ENCODE measurements at places on chromosomes 4 and X.

DNA sequence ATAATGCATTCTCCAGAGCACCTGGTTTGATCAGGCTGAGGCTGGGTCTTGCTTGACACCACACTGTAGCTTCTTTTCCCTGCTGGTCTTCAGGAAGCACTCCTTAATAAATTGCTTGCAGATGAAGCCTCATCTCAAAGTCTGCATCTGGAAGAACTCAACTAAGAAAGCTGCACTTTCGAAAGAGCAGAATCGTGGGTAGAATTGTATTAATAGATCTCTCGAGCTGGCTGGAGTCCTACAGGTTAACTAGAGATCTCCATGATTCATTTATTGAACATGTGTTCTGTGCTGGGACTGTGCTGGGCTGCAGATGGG lies 152.7 kb downstream of the STK32B start:
- no peak for DNase-seq

DNA sequence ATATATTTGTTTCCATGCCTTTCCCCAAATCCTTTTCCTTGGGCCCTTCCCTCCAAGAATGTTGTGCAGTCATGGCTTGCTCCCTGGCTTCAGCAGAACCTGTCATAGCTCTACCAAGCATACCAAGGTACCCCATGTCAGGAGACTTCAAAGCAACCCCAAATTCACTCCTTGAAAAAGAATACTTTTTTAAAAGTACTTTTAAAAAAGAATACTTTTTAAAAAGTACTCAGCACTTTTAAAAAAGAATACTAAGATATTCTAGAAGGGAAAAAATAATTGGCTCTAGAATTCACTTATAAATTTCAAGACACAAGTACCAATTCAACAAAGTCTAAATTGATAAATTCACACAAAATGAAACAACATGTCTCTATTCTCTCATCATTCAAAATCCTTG lies 76.0 kb downstream of the NR3C2 start:
- DNase-seq, result no peak

- DNase-seq, result no peak
Measured at GRCh38 chr4:86967073-86967472, 32.3 kb downstream of the AFF1 start.

GRCh38 chrX:124238268-124238667 lies 94.2 kb upstream of the TEX13D start:
- no peak for DNase-seq

GRCh38 chr4:13543839-13544605 lies at the start of gene NKX3-2:
NKX3-2 (minus strand) TSS chr4:13544508; CDS start chr4:13544414, 94 bp downstream.
- DNase-seq, result no peak

GRCh38 chrX:9659571-9660195 lies 106.0 kb downstream of the GPR143 start:
- no peak for DNase-seq

DNA sequence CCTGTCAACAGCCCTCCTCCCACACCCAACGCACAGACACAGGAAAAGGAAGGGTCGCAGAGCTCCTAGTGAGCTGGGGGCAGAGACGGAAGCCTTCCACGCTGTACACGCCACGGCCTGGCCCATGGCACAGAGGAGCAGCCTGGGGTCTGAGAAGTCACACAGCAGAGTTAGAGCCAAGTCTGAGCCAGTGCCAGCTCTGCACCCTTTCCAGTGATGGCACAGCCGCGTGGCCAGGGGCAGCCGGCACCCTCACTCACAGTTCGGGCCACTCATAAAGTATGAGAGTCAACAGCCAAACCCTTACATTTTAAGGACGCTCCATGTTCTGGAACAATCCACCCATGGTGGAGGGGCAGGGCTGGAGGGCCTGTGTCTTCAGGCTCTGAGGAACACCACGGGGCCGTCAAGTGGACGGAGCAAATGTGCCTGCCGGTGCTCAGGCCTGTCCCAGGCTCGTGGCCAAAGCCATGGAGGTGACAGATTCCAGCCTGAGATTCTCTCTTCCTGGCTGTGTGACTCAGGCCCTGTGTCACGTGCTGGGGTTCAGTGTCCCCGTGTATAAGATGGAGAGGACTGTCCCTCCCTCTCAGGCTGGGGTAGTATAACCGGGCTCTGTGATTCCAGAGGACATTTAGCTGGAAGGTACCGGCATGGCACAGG lies 91.2 kb downstream of the ABLIM2 start:
- no peak for DNase-seq

GRCh38 chr4:4901877-4902276 lies 42.4 kb downstream of the MSX1 start:
- DNase-seq, result no peak

DNA sequence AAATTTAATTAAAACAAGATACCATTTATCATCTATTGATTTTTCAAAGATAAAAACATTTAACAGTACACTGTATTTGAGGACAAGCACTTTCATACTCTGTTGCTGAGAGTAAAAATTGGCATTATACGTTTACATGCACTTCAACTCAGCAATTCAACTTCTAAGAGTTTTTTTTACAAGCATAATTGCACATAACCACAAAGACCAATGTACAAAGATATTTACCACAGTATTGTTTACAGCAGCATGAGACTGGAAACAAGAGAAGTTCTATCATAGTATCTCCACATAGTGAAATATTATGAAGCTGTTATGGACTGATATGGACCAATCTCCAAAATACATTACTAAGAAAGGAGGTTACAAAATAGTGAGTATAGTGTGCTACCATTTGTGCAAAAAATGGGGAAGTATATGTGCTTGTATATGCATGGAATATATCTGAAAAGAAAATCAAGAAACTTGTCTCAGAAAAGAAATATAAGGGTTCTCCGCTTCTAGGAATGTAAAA lies 10.9 kb downstream of the GAB3 start:
- no peak for DNase-seq

- no peak for DNase-seq
Measured at GRCh38 chr4:93658443-93658842, 170.1 kb upstream of the ATOH1 start.

GRCh38 chr4:73803213-73803612 lies 33.3 kb upstream of the CXCL6 start:
- no peak for DNase-seq

- DNase-seq, result no peak
Measured at GRCh38 chr4:83606898-83607297, 71.0 kb downstream of the GPAT3 start.

DNA sequence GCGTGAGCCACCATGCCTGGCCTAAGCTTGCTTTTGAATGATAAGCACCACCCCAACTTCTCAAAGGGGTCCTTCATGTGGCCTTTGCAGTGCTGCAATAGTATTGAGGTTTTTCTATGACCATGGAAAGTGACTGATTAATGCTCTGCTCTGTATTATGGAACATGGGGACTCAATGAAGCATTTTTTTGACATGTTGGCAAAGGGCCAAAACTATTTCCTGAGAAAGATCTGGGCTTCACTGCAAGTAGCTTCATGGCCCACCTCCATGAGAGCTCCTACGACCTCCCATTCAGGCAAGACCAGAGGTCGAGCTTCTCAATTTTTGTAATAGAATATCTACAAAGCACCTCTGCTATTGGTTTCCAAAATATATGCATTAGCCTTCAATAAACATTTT lies 16.7 kb upstream of the SEPTIN6 start:
- no peak for DNase-seq

DNA sequence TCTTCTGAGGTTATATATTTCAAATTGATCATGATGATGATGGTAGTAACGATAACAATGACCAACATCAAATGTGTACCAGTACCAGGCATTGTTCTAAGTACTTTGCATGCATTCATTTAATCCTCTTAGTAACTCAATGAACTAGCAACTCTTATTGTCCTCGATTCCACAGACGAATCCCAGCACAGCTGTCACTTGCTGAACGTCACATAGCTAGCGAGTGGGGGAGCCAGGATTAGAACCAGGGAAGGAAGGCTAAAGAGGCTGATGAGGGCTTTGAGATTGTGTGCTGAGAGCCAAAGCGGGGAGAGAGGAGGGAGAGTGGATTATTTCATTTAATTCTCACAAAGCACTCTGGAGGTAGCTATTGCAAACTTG lies 103.6 kb downstream of the PHOX2B start:
- no peak for DNase-seq

DNA sequence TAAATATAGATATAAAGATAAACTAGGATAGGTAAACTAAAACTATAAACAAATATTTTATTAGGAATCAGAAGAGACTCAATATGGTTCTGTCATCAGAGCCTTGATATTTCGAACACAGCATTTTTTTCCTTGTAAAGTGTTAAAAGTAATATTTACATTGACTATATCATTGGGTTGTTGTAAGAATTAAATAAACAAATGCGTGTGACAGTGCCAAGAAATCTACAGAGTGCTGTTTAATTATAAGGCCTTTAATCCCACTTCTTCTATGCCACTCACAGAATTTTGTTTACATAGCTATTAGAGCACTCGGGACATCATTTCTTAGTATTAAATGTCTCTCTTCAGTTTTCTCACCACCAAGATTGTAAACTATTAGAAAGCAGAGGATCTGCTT lies 807.4 kb downstream of the FSTL5 start:
- DNase-seq, result no peak

DNA sequence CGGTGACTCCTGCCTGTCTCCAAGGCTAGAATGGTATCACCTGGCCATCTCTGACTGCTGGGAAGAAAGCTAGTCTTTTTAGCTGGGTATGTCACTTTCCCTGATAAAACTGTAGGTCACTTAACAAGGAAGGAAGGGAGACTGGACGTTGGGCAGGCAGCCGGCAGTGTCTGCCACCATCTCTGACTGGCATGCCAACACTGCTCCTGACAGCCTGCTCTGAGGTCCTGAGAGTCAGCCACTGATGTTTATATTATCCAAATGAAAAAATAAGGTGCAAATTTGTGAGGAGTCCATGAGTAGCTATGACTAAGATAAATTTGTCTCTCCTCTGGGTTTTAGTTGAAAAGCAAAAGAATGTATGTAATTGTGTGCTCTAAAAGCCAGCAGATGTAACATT lies 77.2 kb downstream of the SNX25 start:
- DNase-seq, result no peak

GRCh38 chr4:48467442-48467841 lies 15.7 kb upstream of the SLC10A4 start:
- no peak for DNase-seq

- DNase-seq, result peak; percentile 59
Measured at GRCh38 chr4:1249731-1250526, 999 bp upstream of the CTBP1 start.

- no peak for DNase-seq
Measured at GRCh38 chr4:83866834-83867621, 331.1 kb downstream of the GPAT3 start.

GRCh38 chr4:610411-611261 lies 14.7 kb upstream of the PDE6B start:
- DNase-seq, result peak; percentile 76

GRCh38 chr4:23838131-23838530 lies 51.7 kb downstream of the PPARGC1A start:
- DNase-seq, result no peak

- no peak for DNase-seq
Measured at GRCh38 chrX:72296991-72297390, 8.7 kb downstream of the CITED1 start.

DNA sequence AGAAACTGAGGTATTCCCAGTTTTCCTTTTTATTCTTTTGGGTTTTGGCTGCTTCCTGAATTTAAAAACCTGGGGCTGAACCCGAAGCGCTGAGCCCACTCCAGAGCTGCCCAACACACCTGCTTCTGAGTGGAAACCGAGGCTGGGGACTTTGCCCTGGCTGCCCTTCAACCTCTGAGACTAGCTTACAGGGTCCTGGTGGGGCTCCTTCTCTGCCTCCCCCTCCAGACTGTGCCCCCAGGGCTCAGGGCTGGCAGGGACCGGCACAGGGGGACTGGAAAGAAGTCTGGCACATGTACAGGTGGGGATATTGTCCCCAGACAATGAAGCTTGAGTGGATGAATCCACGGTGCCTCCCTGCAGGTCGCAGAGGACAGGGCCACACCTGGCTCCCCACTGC lies 240.4 kb upstream of the PSAPL1 start:
- DNase-seq, result no peak

GRCh38 chrX:137427426-137427778 lies 138.5 kb upstream of the ZIC3 start:
- no peak for DNase-seq

- DNase-seq, result no peak
Measured at GRCh38 chrX:150842198-150842685, 56.2 kb downstream of the CD99L2 start.

DNA sequence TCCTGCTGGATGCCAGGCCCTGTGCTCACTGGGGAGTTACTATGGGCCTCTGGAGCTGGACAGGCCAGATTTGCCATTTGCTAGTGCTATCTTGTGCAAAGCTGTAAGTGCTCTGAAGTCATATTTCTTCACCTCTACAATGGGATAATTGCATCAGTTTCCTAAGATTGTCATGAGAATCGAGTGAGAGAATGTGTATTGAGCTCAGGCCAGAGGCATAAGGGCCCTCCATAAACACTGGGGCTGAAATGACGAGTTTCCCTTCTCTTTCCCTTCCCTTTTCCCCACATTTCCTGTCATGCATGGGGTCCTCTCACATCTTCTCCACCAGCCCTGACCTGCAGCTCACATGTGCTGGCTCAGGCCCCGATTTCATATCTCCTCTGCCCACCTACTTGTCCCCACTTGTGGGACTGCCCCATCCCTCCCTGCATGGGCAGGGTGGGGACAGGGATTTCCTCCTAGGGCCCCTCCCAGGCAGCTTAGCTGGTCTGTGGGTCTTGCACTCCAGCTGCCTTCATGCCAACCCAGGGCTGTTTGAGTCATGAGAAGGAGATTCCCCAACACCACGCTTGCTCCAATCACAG lies 358.8 kb downstream of the MID1IP1 start:
- no peak for DNase-seq

DNA sequence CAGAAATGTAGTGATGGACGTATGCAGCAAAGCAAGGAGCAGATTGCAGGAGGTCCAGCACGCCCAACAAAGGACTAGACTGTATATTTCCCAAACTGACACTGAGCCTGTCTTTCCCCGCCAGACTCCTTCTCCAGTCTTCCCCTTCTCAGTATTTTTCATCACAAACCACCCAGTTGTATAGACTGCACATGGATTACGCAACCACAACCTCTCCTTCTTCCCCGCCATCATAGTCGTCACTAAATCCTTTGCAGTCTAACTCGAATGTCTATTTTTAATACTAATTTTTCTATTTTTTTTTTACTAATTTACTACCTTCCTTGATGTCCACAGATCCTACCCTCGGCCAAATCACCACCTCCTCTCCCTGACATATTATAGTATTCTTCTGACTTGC lies 105.4 kb downstream of the MTNR1A start:
- no peak for DNase-seq

- DNase-seq, result no peak
Measured at GRCh38 chrX:16855363-16856075, 14.6 kb downstream of the RBBP7 start.

GRCh38 chr4:158333820-158334219 lies 123.5 kb downstream of the TMEM144 start:
- no peak for DNase-seq

- no peak for DNase-seq
Measured at GRCh38 chrX:65610481-65610880, 57.0 kb upstream of the MSN start.

DNA sequence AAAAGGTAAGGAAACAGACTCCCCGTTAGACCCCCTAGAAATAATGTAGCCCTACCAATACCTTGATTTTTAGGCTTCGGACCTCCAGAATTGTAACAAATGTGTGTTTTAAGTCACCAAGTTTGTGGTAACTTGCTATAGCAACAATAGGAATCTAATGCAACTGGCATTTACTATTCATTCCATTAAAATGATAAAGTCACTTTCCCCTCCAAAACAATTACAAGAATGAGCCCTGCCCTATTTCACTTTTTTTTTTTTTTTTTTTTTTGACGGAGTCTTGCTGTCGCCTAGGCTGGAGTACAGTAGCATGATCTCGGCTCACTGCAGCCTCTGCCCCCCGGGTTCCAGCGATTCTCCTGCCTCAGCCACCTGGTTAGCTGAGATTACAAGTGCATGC lies 3.5 kb upstream of the DDX60L start:
- DNase-seq, result no peak

- DNase-seq, result no peak
Measured at GRCh38 chrX:71958281-71958675, 47.6 kb downstream of the NHSL2 start.
